ENCODE measurements at places on chromosomes 7 and 10.
A peak's percentile ranks its signal among the peaks of the same experiment; 100 is the strongest.

DNA sequence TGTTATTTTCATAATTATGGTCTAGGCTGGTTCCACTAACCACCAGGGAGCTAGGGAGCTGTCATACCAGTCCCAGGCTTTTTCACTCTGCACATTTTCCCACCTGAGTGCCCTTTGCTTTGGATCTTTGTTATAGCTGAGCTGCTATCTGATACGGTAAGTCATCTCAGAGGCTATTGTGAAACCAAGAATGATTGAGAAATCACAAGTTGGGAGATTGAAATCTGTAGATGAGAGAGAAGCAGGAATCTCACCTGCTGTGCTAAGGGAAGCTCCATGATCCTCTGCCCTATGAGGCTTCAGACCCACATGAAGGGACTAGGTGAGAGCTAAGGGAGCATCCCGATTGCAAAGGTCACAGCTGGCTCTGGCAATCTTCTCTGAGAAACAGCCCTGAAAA lies 307.8 kb downstream of the REEP3 start:
- no peak for DNase-seq

GRCh38 chr7:57415326-57415725 lies 34.7 kb upstream of the ZNF716 start:
- no peak for DNase-seq

- no peak for DNase-seq
Observed at GRCh38 chr10:103177123-103177522, 15.9 kb downstream of the NT5C2 start.

GRCh38 chr10:95711492-95711891 lies 17.8 kb upstream of the TCTN3 start:
- no peak for DNase-seq

DNA sequence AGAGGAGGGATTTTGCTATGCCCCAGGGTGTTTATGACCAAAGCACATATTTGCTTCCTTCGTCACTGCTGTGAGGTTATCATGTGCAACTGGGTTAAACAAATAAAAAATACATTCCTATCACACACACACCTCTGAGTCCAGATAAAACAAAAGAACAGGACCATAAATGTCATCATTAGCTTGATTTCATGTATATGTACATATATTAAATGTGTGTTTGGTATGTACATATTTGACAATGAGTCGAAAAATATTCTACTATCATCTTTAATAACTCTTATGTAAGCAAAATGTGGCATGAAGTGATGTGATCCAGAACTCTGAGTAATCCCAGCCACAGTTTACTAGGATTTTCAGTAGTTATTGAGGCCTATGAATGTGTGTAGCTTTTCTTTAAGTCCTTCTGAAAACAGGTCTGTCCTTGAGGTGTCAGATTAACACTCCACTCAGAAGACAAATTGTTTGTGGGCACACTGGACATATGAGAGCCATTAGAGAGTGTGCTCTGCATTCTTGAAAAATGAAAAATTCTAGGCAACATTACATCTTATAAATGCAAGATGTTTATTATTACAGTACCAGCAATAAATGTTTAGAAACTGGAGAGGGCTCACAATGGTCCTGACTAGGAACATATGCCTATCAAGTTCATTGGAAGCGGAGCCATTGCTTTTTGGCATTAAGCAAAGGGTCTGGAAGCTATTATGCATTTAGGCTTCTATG lies 335.1 kb upstream of the SEMA3A start:
- DNase-seq: no peak

- no peak for DNase-seq
Observed at GRCh38 chr7:17530741-17531421, 232.4 kb downstream of the AHR start.

DNA sequence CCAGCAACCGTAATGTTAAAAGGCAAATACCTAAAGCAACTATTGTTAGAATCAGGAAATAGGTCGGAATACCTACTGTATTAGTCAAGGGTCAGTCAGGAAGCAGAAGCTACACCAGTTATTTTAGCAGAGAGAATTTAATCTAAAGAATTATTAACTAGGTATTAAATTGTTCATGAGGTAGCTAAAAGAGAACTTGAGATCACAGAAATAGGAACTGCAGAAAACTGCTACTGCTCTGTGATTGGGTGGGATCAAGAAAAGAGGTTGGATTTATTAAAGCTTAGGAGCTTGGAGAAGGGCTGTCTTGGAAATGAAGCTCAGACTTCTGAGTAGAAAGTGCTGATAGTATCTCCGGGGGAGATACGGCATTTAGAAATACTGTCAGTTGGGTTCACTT lies 20.0 kb upstream of the ZNF438 start:
- DNase-seq: no peak

DNA sequence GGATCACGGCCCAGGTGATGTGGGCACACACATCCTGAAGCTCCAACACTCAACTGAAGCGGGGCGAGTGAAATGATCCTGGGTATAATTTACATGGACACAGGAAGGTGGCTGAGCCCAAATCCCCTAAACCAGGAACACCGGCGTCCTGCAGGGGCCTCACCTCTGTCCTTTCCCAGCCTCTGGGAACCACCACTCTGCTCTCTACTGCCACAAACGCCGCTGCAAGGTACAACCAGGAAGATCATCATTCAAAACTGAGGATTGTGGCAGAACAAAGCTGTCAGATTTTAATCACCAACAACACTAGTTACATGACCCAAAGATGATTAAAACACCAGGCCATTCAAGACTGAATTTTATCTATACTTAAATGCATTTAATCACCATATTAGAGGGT lies 104.0 kb downstream of the DIP2C start:
- DNase-seq: no peak

GRCh38 chr7:85699482-85699881 lies 512.6 kb upstream of the SEMA3D start:
- DNase-seq: no peak

DNA sequence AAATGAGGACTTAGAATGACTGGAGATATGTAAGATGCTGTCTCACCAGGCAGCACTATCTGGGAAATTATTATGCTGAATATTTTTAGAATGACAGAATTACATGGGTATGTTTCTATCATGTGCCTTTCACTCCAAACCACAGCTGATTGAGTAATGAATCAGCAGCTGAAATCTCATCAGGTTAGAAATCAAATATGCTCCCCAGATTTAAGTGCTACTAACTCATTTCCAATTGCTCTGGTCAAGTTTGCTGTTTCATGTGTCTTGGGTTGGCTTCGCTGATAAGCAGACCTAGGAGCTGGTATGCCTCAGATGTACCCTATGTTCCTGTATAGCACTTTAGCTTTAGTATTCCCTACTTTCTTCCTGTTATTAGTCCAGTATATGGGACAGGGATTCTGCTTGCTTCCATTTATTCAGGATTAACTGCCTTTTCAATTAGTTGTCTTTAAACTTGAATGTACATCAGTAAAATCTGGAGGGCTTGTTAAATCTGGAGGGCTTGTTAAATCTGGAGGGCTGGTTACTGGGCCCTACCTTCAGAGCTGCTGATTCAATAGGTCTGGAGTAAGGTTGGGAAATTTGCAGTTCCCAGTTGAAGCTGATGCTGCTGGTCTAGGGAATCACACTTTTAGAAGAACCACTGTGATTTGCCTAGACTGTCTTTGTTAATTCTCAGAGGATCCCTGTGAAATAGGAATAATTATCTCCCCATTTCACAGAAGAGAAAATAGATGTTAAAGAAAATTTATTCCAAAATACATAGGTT lies 172.9 kb downstream of the DKK1 start:
- no peak for DNase-seq

- DNase-seq: no peak
Observed at GRCh38 chr10:89567576-89568245, 32.3 kb upstream of the SLC16A12 start.

DNA sequence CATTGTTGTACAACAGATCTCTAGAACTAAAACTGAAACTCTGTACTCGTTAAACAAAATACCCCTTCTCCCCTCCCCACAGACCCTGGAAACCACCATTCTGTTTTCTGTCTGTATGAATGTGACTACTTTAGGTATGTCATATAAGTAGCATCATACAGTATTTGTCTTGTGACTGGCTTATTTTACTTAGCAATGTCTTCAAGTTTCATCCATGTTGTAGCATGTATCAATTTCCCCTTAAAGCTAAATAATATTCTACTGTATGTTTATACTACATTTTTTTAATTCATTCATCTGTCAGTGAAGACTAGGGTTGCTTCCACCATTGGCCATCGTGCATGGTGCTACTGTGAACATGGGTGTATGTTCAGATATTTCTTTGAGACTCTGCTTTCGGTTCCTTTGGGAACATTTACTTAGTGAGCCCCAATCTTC lies 71.2 kb upstream of the RPA3 start:
- DNase-seq: no peak

GRCh38 chr7:12403287-12404181 lies at the start of gene VWDE:
TSS of gene VWDE (minus strand) at chr7:12403865. CDS start at chr7:12403716, 149 bp downstream.
- DNase-seq: peak; percentile 11

DNA sequence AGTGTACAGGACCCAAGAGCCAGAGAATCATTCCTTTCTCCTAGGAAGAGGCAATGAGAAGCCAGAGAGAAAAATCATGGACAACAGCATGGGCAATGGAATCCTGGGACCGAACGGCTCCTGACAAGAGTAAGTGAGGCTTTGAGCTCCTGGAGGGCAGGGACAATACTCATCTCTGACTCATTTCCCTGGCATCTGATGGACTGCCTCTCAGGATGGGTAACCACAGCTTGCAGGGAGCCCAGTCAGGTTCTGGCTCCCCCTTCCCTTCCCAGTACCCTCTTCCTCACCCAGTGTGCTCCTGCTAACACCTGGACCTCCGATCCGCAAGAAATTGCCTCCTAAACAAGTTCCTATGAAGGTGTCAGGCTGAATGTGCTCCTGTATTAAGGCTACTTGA lies 51.2 kb upstream of the SORCS3 start:
- no peak for DNase-seq

- no peak for DNase-seq
Observed at GRCh38 chr7:111933609-111934008, 272.6 kb downstream of the DOCK4 start.

- no peak for DNase-seq
Observed at GRCh38 chr10:17599089-17599488, 18.1 kb downstream of the HACD1 start.

GRCh38 chr7:34928052-34928451 lies 109.2 kb downstream of the DPY19L1 start:
- no peak for DNase-seq

DNA sequence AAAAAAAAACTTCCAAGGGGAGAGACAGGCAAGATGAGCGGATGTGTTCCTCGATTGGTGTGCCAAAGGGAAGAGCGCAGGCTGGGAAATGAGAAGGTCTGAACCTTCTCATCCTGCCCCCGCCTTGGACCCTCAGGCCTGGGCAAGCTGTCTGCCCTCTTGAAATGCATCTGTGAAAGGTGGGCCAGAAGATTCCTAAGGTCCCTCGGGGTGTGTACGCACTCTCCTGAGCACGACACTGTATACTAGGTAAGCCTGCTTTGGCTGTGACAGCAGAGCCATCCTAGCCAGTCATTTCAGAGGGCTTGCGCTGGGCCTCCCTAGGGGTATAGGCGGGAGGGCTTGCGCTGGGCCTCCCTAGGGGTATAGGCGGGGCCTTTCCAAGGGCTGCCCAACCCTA lies 26.8 kb downstream of the PODXL start:
- DNase-seq: no peak

GRCh38 chr10:71975871-71976725 lies 11.9 kb downstream of the CHST3 start:
- no peak for DNase-seq

- DNase-seq: no peak
Observed at GRCh38 chr10:127687548-127687947, 49.4 kb upstream of the FOXI2 start.

DNA sequence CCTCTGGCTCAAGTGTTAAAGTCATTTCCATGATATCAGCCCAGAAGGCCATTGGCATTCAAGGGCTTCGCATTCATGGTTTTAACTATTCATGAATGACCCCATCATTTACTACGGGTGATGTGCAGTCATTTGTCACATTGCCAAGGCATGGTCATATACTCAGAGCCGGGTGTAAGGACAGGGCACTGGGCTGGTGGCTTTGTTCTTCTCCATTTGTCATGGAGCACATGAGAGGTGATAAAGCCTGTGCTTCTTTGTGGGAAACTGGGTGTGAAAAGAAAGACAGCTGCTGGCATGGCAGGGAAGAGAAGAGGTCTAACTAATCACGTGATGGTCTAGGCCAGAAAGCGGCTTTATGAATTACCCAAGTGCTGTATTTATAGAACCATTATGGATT lies 132.2 kb upstream of the PLXNA4 start:
- no peak for DNase-seq

- no peak for DNase-seq
Observed at GRCh38 chr10:67603086-67603485, 92.9 kb downstream of the CTNNA3 start.

DNA sequence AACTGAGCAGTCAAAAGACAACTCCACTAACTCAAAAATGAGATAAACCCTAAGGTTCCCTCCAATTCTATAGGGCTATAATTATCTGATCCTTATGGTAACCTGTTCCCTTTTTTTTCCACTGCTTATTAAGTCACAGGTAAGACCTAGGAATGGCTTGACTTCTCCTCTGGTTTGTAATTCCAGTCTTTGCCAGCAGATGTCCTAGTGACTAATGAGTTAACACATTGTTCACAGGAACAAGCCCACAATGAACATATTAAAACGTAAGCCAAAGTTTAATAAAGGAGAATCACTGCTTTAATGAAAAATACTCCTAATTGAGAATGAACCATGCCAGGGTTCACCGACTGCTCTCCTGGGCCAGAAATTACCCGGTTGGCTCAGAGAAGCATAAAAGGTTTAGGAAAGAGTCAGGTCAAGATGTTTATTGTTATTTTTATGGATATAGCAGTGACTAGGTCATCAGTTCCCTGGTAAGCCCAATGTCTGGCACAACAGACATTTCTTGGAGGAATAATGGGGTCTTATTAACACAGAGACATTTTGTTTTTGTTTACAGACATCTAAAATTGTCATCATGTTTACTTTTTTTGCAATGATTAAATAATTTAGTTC lies 120.1 kb downstream of the ELAPOR2 start:
- no peak for DNase-seq

DNA sequence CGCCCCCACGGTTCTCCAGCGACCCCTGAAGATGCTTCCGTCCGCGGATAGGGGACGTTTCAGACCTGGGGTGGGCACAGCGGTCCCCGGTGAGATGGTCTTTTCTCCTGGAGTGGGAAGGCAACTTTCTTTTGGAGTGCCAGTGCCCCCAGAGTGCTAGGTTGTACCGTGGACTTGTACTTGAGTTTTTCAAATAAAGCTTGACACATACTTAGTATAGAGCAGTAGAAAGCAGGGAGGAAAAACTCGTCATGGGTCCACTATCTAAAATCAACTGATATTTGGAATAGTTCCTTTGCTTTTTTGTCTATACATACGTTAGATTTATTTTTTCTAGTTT lies 28.4 kb downstream of the RBM20 start:
- DNase-seq: no peak

All from stimulated activated CD8-positive, alpha-beta memory T cell treated with anti-CD3 and anti-CD28 coated beads, Interleukin-12 subunit alpha, Interleukin-12 subunit beta, amount 100 ng/mL, for 4 hours (primary cell).